Stimulated activated CD4-positive, alpha-beta T cell treated with anti-CD3 and anti-CD28 coated beads, Interleukin-1b, Interleukin-23, amount 100 ng/mL, for 1 hour (primary cell): ENCODE measurements at places on chromosomes 12 and 14.

DNA sequence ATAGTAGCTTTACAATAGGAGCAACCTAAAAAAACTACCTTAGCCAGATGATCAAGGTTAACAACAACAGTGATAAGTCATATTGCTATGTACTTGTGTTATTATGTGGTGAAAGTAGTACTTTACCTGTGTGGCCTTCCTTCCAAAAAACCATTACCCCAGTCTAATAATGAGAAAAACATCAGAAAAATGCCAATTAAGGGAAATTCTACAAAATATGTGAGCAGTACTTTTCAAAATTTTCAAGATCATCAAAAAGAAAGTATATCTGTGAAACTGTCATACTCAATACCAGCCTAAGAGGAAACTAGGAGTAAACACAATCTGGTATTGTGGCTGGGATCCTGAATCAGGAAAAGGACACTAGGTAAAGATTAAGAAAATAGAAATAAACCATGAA, 165.3 kb upstream of the PKP2 start:
- DNase-seq = no peak

DNA sequence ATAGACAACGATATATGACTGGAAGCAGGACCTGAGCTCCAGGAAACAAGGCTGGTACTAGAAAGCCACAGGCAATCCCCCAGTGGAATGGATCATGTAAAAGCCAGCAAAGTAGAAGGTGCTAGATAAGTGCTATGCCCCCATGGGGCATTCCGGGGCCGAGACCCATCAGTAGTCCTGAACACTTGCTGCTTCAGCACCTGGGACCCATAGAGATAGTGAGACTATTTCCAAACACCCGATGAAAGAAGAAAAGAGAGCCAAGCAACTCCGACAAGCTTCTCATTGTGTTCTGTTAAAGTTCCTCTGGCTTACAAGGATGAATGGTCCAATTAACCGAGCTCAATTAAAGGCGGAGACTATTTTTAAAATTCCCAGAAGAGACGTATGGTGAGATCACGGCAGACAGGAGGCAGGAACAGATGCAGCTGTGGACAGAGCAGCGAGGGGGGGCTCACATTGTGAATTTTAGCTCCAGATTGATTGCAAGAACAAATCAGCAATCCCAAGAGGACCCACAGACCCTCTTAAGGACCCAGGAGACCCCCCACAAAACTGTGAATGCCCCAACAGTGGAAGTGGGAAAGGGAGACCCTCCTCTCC, 142.5 kb upstream of the OVCH1 start:
- no peak for DNase-seq

- DNase-seq = no peak
These were observed 153.6 kb downstream of the ATP23 start for GRCh38 chr12:58095002-58095401.

DNA sequence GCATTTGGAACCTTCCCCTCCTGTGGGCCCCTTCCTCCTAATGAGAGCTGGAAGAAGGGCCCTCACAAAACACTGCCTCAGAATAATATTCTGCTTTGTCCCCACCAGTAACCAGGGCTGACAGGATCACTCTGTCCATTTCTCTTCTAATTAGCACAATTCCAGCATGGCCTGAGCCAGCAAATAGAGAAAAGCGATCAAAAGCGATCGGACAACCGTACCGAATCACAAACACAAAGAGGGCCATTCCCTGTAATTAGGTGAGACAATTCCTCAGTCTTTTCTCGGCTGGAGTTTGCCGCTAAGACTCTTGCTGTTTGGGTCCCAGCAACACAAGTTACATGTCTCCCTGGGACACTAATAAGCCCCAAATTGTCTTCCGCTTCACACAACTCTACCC, 35.6 kb upstream of the VSX2 start:
- no peak for DNase-seq

DNA sequence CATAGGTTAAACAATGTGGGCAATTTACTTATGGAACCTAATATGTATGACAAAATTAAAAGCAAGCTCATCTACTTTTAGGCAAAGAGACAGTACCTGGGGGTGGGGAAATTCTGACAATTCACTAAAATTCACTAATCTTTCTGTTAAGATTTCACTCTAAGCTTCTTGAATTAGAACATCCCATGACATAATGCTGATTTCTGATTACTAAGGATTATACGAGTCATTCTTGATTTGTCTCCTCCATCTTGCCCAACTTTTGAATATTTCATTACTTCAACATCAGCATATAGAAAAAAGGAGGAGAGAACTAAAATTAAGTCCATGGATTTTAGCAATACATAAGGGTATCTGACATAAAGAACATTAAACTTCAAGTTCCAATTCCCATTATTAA, 2.4 kb downstream of the CEP83 start:
- DNase-seq = no peak

- DNase-seq = no peak
These were observed 112.8 kb upstream of the NAP1L1 start for GRCh38 chr12:76197283-76197682.

GRCh38 chr14:103123634-103124500, 606 bp downstream of the TNFAIP2 start:
- DNase-seq = no peak

- no peak for DNase-seq
These were observed 163.1 kb upstream of the EGLN3 start for GRCh38 chr14:34113991-34114390.

DNA sequence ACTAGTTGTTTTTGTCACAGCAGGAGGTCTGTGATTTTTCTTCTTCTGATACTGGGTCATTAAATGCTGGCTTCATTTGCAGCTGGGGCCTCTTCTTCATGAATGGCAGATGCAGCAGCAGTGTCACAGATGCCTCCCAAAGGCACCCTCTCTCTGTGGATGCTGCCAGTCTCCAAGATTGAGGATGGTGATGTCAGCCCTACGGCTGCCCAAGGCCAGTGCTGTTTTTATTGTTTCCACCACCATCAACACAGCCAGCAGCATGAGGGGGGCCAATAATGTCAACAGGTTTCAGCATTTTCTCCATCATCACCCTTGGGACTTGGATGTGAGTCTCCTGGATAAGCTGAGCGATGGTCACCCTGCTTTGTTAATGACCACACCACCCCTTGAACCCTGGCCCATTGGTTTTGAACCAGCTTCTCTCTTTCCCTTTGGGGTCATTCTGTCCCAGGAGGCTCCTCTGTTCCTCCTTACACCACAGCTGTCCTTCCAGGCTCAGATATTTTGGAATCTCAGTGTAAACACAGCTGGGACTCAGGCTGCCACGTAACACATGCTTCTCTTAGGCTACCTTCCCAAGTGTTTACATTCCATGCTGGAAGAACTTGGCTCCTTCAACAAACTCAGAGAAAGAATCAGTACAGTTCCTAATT, 151.7 kb upstream of the DDHD1 start:
- DNase-seq = no peak

GRCh38 chr12:61011767-61012423, 1248.3 kb upstream of the USP15 start:
- DNase-seq = no peak

DNA sequence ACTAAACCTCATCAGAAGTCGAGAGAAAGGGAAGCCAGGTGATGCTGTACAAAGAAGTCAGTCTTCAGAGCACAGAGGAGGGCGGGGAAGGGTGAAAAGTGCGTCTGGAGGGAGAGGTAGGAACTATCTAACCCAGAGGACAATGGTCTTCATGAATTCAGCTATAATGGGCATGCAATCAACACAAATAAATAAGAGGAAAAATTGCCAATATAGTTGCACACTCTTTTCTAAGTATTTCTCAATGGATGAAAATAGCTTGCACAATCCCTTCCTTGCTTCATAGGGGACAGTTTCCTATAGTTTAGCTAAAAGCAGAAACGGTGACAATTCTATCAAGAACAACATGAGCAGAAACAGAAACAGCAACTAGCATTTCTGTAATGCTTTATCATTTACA, 931.2 kb downstream of the AACS start:
- DNase-seq = no peak

DNA sequence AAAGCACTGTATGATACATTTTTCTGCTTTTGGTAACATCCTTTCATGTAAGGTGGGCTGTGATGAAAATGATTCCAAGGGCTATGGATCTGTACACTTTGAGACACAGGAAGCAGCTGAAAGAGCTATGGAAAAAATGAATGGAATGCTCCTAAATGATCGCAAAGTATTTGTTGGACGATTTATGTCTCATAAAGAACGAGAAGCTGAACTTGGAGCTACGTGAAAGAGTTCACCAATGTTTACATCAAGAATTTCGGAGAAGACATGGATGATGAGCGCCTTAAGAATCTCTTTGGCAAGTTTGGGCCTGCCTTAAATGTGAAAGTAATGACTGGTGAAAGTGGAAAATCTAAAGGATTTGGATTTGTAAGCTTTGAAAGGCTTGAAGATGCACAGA, 22.1 kb upstream of the SRGAP1 start:
- no peak for DNase-seq

DNA sequence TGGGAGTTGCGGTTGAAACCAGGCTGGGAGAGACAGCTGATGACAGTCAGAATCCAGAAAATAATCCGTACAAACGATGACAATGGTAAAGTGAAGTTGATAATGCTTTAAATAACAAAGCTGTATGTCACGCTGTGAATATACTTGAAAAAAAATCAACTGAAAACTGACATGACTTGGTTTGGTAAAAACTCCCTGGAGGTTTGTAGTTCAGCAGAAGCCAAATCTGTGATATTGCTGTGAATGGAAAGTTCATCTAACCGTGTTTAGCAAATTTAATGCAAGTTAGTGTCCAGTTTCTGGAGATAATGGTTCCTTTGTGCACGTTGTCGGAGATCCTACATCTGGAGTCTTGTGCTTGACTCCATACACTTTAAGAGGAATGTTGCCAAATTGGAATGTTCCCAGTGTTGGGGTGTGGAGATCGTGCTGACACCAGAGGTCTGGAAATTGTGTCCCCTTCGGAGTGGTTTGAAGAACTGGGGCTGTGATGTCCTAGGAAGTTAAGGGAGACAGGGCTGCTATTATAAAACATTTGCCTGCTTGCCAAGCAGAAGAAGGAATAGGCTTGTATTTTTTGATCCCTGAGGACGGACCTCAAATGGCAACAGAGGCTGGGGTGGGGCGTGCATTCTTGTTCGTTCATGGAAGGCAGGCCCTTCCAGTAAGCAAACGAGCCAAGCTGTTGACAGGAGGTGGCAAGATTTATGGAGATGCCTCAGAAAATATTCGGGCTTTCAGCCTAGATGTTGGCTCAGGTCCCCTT, 30.6 kb downstream of the PPFIBP1 start:
- DNase-seq = no peak

DNA sequence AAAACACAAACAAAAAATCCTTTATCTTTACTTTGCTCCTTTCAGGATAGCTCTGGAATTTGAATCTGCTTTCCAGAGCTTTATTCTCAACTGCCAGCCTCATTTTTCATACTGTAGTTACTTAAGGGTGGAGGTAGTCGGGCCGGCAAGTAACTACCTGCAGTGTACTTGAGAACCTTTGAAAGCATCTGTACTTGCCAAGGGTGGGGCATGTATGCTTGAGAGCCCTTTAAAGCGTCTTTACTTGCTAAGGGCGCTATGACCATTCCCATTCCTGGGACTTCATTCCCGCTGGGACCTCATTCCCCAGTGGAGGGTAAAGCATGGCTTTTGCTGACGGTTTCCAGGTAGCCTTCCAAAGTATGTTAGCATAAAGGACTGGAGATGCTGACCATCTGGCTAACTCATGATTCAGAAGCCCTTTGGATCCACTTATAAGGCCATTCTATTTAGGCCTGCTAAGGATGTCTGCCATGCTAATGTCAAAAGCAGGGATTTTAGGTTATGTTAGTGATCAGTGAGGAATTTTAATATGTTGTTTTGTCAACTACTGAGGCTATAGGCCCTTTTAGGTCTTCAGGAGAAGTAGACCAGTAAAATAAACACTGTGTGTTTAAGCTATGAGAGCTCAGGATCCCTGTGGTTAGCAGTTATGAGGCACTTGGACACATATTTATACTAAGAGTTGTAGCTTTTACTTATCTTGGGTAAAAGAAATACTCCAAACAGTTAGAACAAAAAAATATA, 74.9 kb downstream of the CRADD start:
- no peak for DNase-seq

GRCh38 chr14:69980457-69981425, 101.5 kb downstream of the SMOC1 start:
- no peak for DNase-seq

- no peak for DNase-seq
These were observed 10.7 kb downstream of the IFT81 start for GRCh38 chr12:110134691-110135411.

GRCh38 chr12:21827083-21827482, 52.6 kb upstream of the KCNJ8 start:
- DNase-seq = no peak

DNA sequence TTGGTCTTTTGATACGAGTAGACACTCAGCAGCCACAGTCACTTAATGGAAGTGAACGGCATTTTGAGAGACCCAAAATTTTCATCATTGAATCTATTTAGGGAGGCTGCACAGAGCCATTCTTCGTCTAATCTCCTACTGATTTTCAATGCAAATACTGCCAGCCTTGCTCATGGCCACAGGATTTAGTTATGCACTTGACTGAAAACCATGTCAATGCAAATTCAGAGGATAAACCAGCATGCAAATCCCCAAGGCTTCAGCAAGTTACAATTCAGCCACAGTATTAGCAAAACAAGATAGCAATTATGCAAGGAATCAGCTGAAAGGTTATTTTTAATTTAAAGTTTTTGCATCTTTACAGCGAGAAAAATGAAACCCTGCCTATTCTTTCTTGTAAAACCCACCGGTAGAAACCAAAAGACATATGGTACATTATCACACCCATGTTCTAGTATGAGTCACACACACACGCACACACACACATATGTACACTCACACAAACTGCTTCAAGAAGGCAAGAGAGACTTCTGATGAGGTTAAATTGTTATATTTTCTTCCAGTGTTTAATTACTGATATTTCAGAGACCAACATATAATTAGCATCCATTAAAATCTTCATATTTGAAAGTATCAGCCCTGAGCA, 985.3 kb upstream of the FLRT2 start:
- DNase-seq = no peak

DNA sequence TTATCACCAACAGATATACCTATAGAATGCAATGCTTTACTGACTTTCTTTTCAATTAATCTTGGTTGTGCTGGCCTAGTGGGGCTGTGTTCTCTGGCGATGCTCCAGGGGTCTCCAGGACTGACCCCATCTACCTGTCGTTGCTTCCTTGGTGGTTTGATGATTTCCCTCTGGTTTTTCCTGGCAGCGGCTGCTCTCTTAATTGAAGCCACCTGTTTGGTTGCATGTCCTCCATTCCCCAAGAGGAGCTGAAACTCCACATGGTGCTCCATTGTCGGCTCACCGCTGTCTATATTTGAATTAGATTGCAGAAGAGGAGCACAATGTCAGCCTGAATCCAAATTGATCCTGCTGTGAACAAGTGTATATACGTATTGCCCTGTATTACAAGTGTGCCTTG, 7.1 kb upstream of the IFNG-AS1 start:
- no peak for DNase-seq

DNA sequence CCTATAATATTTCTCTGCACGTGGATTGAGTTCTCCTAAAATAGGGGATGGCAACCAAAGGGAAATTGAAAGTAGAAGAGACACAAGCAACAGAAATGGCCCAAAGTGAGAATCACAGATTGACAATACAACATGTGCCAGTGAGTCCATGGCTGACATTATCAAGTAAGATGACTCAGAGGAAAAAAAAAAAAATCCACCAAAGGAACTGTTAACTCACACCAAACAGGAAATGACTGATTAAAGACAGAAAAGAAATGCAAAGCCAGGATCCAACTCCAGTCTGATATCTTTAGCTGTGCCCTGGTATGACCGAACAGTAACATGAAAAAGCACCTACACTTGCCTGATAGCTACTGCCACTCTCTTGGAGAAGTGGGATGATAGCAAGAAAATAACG, 485.0 kb downstream of the PRKD1 start:
- no peak for DNase-seq

GRCh38 chr12:11863478-11863906, 207.2 kb upstream of the BCL2L14 start:
- DNase-seq = no peak
